ENCODE measurements at places on chromosomes 3 and 15.

DNA sequence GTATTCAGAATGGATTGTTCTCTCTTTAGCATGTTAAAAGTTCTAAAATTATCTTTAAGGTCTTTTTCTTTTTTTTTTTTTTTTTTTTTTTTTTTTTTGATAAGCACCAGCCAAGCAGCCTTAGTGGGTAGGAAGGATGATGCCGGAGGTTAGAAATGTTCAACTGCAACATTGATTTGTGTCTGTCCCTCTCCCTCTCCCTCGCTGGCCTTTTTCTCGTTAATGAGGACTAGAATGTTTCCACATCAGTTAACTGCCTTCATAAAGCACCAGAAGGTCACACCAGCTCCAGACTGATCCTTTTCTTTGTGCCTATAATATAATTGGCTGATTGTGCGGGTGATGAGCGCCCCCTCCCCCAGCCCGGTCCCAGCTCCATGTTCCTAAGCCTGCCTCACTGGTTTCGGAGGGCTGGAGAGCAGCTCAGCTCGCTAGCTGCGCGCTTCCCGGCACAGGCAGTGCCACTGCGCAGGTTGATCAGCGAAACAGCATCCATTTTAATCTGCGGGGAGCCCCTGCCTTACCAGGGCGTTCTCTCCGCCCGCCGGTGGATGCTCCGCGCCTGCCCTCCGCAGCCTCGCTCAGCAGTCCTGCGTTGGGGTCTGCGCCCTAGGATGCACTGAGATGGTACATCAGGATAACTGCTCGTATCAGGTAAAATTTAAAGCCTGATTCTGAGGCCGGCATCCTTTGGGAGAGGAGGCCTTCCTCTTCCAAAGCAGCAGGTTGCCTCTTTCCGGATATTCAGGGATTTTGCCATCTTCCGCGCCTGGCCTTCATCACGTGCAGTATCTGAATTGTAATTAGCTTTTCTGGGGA is 148.9 kb upstream of the IL12A start:
- no peak for DNase-seq

DNA sequence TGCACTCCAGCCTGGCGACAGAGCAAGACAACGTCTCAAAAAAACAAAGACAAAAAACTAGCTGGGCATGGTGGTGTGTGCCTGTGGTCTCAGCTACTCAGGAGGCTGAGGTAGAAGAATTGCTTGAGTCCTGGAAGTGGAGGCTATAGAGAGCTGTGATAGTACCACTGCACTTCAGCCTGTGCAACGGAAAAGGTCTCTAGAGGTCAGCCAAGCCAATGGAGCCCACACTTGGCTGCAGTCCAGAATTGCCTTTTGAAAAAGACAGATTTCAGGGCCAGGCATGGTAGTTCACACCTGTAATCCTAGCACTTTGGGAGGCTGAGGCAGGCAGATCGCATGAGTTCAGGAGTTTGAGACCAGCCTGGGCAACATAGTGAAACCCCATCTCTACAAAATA is 8.4 kb upstream of the RBPMS2 start:
- no peak for DNase-seq

GRCh38 chr15:84598250-84598649 is 2.6 kb upstream of the ZSCAN2 start:
- peak; percentile 90 for DNase-seq

DNA sequence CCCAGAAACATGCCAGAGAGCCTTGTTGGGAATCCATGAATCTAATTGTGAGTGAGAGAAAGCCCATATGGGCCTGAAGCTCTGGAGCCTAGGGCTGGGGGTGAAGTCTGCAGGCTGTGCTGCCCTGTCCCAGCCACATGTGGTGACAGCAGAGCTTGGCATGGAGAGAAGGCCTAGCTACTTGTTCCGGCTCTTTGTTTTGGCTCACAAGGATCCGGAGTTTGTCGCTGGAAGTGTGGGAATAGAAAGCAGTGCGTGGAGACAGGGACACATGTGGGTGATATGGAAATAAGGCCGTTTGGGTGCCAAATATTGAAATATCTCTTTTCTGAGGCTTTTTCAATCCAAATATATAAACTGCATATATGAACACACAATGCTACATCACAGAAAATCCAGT is 78.2 kb downstream of the CLSTN2 start:
- DNase-seq, result no peak

- DNase-seq, result no peak
These were observed 43.9 kb downstream of the RPL22L1 start for GRCh38 chr3:170826047-170826446.
